Caki2 (cell line): ENCODE measurements at places on chromosomes 5 and 9. TPM values are rescaled to one million over a fixed set of nuclear protein-coding genes. Genes with fewer than 3 reads are reported as not detected.

ENTPD2 gene
- not detected in 2 replicates for total RNA-seq

TRIM7 gene
- 56.2 and 62.2 TPM in 2 replicates for total RNA-seq

RFESD gene
- total RNA-seq, result 0.55 and 1.1 TPM in 2 replicates

FRMD3 gene
- 0.58 and 2.0 TPM in 2 replicates for total RNA-seq

C5orf52 gene
- not detected in 2 replicates for total RNA-seq

DNA sequence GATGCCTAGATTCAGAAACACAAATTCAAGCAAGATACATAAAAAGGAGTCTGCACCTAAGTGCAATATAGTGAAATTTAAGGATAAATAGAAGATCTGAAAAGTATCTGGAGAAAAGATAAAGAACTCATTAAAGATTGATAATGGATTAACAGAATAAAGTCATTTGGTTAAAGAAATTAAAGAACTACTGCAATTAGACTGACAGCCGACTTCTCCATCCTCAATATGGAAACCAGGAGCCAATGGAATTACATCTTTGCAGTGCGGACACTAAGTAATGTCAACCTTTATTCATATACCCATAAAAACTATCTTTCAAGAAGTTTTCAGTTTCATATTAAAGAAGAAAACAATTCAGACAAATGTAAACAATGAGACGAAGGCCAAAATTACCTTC is 81.0 kb downstream of the MRPL36 start:
- DNase-seq, result no peak

GRCh38 chr5:27494887-27495286 is 456.5 kb upstream of the CDH9 start:
- DNase-seq, result no peak

- DNase-seq, result no peak
Measured at GRCh38 chr5:59051951-59052350, 469.1 kb downstream of the RAB3C start.

DNA sequence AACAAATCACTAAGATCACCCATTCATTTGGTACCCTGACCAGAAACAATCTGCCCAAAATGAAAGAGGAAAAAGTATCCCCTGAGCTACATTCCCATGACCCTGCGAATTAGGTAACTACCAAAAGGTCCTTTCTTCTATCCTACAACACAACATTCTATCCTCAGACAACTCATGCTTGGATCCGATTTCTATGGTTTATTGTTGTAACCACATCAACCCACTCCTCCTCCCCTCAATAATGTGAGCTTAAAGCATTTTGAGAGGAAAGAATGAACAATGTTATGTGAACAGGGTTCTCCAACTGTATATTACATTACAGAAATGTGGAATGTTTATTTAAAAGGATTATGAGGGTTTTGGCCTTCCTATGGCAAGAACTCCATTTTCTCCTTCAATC is 4.0 kb downstream of the SLC35D2 start:
- no peak for DNase-seq

DNA sequence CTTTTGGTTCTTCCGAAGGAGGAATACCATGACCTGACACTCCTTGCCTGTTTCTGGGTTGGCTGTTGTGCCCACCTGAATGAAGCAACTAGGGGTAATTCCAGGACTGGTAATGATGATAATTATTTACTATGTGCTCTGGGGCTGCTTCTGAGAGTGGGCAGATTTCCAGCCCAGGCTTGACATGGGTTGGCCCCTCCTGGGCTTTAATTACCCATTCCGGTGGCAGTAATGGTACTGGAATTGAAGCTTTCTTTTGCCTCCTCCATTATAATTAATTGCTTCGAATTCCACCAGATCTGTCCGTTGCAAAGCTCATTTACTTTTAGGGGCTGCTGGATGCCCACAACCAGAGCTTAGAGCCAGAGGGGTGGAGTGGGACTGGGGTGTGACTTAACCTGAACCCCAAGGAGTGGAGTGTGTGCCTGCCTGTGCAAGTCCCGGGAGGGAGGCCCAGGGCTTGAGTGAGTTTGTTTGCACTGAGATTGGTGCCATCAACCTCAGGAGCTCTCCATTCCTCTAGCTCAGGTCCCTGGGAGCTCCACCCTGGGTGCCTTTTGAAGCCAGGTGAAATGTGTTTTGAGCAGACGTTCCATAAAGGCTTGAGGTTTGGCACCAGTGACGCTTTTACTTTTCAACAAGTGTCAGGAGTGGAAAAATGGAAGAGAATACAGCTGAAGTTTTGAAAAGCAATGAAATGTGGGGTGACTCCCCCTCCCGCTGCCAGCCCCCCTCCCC is 214.6 kb downstream of the PDZD2 start:
- DNase-seq, result no peak

DNA sequence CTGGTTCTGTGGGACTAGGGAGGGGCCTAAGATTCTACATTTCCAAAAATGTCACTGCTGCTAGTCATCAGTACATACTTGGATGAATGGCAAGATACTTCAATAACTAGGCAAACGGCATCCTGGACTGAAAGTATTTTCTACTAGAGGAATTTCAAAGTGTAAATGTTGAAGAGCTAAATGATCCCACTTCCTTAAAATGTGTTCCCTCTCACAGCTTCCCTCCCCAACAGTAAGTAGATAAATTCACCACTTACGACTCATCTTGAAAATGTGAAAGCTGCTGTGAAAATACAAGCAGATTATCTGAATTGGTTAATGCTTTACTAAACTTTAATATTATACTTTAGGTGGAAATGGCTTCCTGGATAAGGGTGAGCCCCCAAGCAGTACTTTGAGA is 1571.5 kb upstream of the WWC1 start:
- peak; percentile 61 for DNase-seq
